ENCODE measurements at places on chromosomes 6 and 20. TPM values are rescaled to one million over a fixed set of nuclear protein-coding genes. Genes with fewer than 3 reads are reported as not detected.
A peak's percentile ranks its signal among the peaks of the same experiment; 100 is the strongest.

GRCh38 chr6:2061880-2062279 lies 183.5 kb downstream of the GMDS start:
- H3K36me3 ChIP-seq, result peaks cover 2% of the 10 kb centered on the region
- no peak for DNase-seq
- H3K27ac ChIP-seq, result no peak overlapping the region
- H3K27me3 ChIP-seq, result no peaks in the 10 kb centered on the region
- H3K4me3 ChIP-seq, result no peak overlapping the region

- no peaks in the 10 kb centered on the region for H3K36me3 ChIP-seq
- H3K27ac ChIP-seq, result no peak overlapping the region
- DNase-seq, result no peak
- no peak overlapping the region for H3K4me3 ChIP-seq
- peaks cover 3% of the 10 kb centered on the region for H3K27me3 ChIP-seq
Measured at GRCh38 chr6:152404086-152404857, 232.9 kb downstream of the SYNE1 start.

GRCh38 chr6:116397914-116398313 lies 27.2 kb downstream of the DSE start:
- H3K4me3 ChIP-seq, result no peak overlapping the region
- H3K4me1 ChIP-seq, result peaks cover 11% of the 10 kb centered on the region
- no peak for DNase-seq
- no peak overlapping the region for H3K27ac ChIP-seq

WFDC12 gene
- not detected for total RNA-seq

DNA sequence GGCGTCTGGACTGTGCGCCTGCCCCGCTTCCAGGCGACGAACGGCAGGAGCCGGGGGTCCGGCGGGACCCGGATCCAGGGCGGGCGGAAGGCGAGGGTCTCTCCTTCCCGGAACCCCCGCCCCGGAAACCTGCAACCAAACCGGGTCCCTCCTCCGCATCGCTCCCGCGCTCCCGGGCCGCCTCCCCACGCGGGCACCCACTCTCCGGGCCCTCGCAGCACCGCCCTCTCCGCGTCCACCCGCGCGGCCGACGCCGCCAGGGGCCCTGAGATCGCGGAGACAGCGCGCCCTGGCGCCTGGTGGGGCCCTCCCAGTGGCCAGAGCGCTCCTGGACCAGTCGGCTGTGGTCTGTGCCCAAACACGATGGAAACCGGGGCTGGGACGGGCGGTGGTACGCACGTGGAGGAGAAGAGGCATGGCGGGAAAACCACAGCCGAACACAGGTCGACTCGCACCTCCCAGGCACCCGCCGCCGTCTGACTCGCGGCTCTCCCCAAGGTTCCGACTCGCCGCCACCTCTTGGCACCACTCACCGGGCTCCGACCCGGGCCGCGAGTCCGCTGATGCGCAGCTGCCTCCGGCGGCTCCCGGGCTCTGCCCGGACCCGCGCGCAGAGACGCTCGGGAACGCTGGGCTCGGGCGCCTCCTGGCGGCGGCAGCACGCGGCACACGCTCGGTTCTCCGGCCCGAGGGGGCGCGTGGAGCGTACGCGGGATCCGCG lies 7.9 kb downstream of the NKX2-2 start:
- peaks cover 7% of the 10 kb centered on the region for H3K36me3 ChIP-seq
- H3K4me1 ChIP-seq, result peaks cover 25% of the 10 kb centered on the region
- H3K27me3 ChIP-seq, result peaks cover 52% of the 10 kb centered on the region
- peak overlapping the region; percentile 71 for H3K27ac ChIP-seq
- H3K4me3 ChIP-seq, result no peak overlapping the region

GRCh38 chr6:44169886-44170570 lies 11.4 kb downstream of the CAPN11 start:
- H3K4me3 ChIP-seq, result no peak overlapping the region
- H3K4me1 ChIP-seq, result peaks cover 17% of the 10 kb centered on the region
- peaks cover 9% of the 10 kb centered on the region for H3K27me3 ChIP-seq
- no peak overlapping the region for H3K27ac ChIP-seq
- no peak for DNase-seq
- no peaks in the 10 kb centered on the region for H3K36me3 ChIP-seq

DNA sequence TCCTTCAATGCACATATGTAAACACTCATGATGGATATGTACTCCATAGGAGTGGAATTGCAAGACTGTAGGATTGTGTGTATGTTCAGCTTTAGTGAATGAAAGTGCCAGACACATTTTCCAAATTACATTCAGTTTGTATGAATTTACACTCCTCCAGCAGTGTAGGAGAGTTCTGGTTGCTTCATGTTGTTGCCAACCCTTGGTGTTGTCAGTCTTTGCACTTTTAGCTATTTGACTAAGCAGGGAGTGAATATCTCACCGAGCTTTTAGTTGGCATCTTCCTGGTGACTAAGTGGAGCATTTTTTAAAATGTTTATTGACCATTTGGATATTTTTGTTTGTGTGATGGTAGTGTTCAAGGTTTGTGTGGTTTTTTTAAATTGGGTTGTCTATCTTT lies 23.9 kb downstream of the NKX2-4 start:
- H3K27ac ChIP-seq, result no peak overlapping the region
- H3K4me3 ChIP-seq, result no peak overlapping the region
- peaks cover 27% of the 10 kb centered on the region for H3K36me3 ChIP-seq

DNA sequence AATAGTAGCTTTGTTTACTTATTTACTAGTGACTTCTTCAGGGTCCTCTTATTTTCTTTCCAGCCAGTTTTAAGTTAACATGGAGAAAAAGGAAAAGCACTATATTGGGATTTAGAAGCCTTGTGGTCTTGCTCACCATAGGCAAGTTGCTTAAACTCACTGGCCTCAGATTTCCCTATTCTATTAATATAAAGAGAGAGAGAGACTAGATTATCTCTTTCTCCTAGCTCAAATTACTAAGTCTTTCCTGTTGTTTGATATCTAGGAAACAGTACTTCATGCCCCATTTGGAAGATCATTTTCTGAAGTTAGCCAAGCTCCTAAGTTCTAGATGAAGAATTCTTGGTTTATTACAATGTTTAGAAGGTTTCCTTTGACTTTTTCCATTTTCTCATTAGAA lies 32.5 kb downstream of the CTNNBL1 start:
- H3K27ac ChIP-seq, result no peak overlapping the region
- peaks cover 6% of the 10 kb centered on the region for H3K36me3 ChIP-seq
- no peaks in the 10 kb centered on the region for H3K27me3 ChIP-seq
- no peak overlapping the region for H3K4me3 ChIP-seq
- H3K4me1 ChIP-seq, result peaks cover 16% of the 10 kb centered on the region

- no peak for DNase-seq
- H3K27ac ChIP-seq, result no peak overlapping the region
- no peaks in the 10 kb centered on the region for H3K36me3 ChIP-seq
- peaks cover 9% of the 10 kb centered on the region for H3K4me1 ChIP-seq
- no peak overlapping the region for H3K4me3 ChIP-seq
Measured at GRCh38 chr20:58012731-58013510, 215.5 kb downstream of the ANKRD60 start.

DNA sequence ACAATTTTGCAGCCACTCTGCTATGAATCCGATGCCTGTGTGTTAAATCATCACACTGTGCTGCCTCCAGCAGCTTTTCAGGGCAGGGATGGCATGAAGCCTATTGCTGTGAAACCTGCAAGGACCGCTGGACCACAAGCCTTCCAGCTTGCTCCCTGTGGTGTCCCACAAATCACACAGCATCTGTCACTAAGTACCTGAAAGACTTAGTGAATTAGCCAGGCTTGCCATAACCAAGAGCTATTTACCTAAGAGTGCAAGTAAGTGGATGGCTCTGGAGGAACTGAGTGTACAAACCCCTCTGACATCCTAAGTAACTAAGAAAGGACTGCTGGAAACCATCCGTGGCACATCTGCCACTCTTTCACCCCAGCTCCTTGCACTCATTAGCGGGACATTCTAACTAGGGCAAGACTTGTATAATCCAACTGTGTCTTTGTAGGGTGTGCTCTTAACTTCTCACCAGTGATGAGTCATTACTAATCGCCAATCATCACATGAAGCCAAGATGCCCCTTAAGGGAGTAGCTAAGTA lies 34.7 kb downstream of the FOXQ1 start:
- H3K4me1 ChIP-seq, result no peaks in the 10 kb centered on the region
- H3K27me3 ChIP-seq, result peaks cover 13% of the 10 kb centered on the region
- DNase-seq, result no peak
- no peak overlapping the region for H3K4me3 ChIP-seq
- no peak overlapping the region for H3K27ac ChIP-seq

TINAG gene
- total RNA-seq, result not detected

BTN2A1 gene
- total RNA-seq, result 19.9 TPM

DNA sequence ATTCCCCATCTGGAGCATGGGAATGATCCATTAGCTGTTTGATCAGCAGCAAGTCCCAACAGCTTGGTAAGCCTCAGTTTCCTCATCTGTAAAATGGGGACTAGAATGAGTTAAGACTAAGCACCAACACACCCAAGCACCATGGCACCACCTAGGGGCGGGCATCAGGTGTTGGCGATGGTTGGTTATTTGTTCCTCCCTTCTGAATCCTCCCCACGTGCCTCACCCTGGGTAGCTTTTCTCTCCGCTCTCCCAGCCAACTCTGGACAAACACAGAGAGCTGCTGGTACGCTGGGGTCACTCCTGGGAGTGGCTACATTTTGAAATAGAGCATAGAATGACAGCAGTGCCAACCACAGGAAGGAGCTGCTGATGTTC lies 13.3 kb upstream of the ITPR3 start:
- no peaks in the 10 kb centered on the region for H3K4me1 ChIP-seq
- H3K4me3 ChIP-seq, result no peak overlapping the region
- H3K27ac ChIP-seq, result no peak overlapping the region
- H3K36me3 ChIP-seq, result no peaks in the 10 kb centered on the region
- peaks cover 4% of the 10 kb centered on the region for H3K27me3 ChIP-seq

GRCh38 chr6:40912158-40912946 lies 126.7 kb downstream of the UNC5CL start:
- peak; percentile 11 for DNase-seq
- no peaks in the 10 kb centered on the region for H3K36me3 ChIP-seq
- H3K27me3 ChIP-seq, result peaks cover 4% of the 10 kb centered on the region
- no peak overlapping the region for H3K4me3 ChIP-seq
- peaks cover 6% of the 10 kb centered on the region for H3K4me1 ChIP-seq

DNA sequence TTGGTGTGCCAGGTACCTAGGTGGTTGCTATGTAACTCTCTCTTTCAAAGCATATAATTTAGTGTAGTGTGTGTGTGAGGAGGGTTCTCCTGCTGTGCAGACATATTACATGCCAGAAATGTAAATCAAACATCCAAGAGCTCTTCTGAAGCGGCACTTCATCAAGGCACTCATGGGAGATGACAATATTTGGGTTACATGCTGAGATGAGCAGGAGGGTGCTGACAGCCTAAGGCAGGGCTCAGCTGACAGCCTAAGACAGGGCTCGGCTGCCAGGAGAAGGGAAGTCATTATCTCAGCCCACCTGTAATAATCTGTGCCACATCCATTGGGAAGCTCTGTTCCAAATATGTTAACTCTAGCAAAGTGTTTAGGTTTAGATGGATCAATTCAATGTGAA lies 39.1 kb downstream of the ADGRF5 start:
- H3K27ac ChIP-seq, result no peak overlapping the region
- H3K4me3 ChIP-seq, result no peak overlapping the region
- H3K36me3 ChIP-seq, result no peaks in the 10 kb centered on the region
- no peak for DNase-seq

MEI4 gene
- total RNA-seq, result not detected

DNA sequence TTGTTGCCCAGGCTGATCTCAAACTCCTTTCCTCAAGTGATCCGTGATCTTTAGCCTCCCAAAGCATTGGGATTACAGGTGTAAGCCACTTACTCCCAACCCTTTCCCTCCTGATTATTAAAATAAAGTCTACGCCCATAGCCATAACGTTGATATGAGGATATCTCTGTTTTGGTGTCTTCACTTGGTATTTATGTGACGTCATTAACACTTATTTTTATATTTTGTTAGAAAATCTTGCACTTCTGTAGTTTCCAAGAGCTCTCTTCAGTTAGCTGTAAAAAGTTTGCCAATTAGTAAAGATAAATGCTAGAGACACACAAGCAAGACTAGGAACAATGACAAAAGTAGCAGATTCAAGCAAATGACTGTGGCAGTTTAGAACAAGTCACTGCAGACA lies 115.6 kb upstream of the HSF2 start:
- H3K27me3 ChIP-seq, result no peaks in the 10 kb centered on the region
- H3K27ac ChIP-seq, result no peak overlapping the region
- no peaks in the 10 kb centered on the region for H3K36me3 ChIP-seq
- no peak for DNase-seq

DNA sequence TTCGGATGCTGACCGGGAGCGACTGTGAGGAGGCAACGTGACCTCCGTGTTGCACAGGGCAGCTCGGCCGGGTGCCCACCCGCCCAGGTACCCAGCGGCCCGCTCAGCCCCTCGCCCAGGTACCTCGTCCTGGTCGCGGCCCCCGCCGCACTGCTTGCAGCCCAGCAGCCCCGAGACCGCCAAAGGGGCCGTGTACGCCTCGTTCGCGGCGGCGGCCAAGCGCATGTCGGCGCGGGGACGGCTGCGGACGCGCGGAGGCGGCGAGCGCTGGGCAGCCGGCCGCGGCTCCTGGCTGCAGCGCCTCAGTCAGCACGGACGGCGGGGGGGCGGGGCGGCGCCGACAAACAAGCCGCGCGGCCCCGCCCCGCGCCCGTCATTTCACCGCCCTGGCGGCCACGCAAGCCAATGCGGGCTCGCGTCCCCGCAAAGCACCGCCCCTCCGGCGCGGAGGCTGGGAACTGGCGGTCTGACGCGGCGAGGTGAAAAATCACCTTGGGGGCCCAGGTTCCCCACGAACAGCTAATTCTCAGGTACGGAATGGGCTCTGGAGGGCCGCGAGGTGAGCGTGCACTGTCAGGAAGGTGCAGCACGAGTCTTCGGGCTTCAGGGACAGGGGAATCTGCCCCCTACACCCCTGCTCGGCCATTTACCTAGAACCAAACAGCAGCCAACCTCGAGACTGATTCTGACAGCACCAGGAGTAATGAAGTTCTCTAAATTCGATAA lies 85.2 kb downstream of the SESN1 start:
- peaks cover 31% of the 10 kb centered on the region for H3K4me1 ChIP-seq
- peak overlapping the region; percentile 92 for H3K4me3 ChIP-seq

MTRF1L gene
- total RNA-seq, result 22.7 TPM

Data from activated T-helper 1 cell treated with anti-CD3 and anti-CD28 coated beads, Interleukin-12 subunit alpha, Interleukin-12 subunit beta, Interleukin-2, Interleukin-4 antibody, amounts not matched to agents 30 ng/mL and 10 ng/mL and 1 ng/mL, durations not matched to agents 14 hours and 24 hours and 36 hours (primary cell).